ENCODE measurements at places on chromosomes 5 and 9. TPM values are rescaled to one million over a fixed set of nuclear protein-coding genes. Genes with fewer than 3 reads are reported as not detected.

TXNDC8 gene
- total RNA-seq = not detected

IL13 gene
- not detected for total RNA-seq

GABBR2 gene
- 0.11 TPM for total RNA-seq

BTNL3 gene
- total RNA-seq = not detected

RANBP17 gene
- 28.6 TPM for total RNA-seq

THBS4 gene
- total RNA-seq = 1.0 TPM

QRFP gene
- not detected for total RNA-seq

LCN1 gene
- total RNA-seq = not detected

SOWAHA gene
- total RNA-seq = 0.13 TPM

HTR1A gene
- not detected for total RNA-seq

SPOCK1 gene
- total RNA-seq = 172 TPM

BTNL9 gene
- total RNA-seq = not detected

NMUR2 gene
- not detected for total RNA-seq

SLC34A3 gene
- total RNA-seq = not detected

Measured in articular chondrocyte of knee joint (primary cell).